AG09309 (cell line): ENCODE measurements at places on chromosomes 6 and 20.
A peak's percentile ranks its signal among the peaks of the same experiment; 100 is the strongest.

- DNase-seq = no peak
These were observed 2.5 kb upstream of the HEY2 start for GRCh38 chr6:125746731-125747588.

GRCh38 chr6:26335631-26336323, 29.2 kb upstream of the BTN3A2 start:
- no peak for DNase-seq

GRCh38 chr6:84107495-84107894, 73.9 kb downstream of the MRAP2 start:
- no peak for DNase-seq

- DNase-seq = no peak
These were observed 228.6 kb downstream of the TBC1D7 start for GRCh38 chr6:13099771-13100170.

DNA sequence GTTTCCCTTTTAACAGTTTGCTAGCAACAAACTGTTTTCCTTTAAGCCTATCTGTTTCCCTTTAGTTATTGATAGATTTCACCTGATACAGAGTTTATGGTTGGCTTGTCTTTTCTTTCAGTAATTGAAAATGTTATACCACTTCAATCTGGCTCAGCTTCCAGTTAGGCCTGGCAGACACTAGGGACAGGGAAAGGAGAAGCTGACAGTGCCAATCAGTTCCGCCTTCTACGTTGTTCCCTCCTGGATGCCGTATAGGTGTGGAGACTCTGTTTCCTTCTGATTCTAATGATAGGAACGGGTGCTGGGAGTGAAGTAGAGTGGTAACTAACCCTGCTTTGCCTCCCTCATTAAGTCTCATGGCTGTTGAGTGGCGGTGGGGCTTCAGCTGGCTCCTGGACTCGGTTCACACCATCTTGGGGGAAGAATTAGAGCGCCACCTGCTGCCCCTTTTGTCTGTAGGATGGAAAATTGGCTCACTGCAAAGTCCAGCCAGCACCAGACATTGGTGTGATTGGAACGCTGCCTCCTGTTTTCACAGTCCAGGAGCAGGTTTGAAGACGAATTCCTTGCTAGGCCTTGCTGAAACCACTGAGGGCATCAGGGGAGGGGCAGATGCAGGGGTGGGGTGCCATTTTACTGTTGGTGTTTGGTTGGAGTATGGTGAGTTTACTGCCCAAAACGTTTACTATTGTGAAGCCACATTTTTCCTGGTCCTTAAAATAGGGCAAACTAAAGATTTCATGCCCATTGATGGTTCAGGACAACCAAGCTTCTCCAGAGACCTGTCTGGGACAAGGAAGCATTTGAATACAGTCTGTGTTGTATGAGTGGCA, 1729.5 kb downstream of the GRIK2 start:
- no peak for DNase-seq

- DNase-seq = no peak
These were observed 485 bp downstream of the TGIF2 start for GRCh38 chr20:36573798-36574365.

DNA sequence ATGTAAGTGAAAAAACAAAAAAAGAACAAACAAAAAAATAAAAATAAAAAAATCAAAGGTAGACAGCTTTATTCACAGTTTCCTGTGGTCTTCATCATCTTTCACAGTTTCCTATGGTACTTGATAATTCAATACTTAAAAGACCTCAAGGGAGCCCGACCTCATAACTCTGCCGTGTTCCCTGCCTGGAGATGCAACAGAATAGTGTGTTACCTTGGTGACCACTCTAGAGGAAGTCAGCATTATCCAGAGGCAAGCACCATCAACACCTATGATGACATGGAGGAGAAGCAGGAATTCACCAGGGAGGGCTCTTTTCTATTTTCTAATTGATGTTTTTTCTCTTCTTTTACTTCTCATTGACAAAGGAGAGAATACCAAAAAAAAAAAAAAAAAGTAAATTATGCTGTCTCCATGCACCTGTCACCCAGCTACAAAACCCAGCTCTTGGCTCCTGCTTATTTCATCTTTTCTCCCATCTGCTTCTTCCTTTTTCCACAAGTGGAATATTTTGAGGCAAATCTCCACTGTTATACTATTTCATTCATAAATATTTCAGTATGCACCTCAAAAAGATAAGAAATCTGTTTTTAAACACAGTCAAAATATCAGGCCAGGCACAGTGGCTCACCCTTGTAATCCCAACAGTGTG, 95.8 kb upstream of the STXBP5 start:
- DNase-seq = no peak

GRCh38 chr20:55173601-55174000, 698.2 kb downstream of the DOK5 start:
- no peak for DNase-seq

DNA sequence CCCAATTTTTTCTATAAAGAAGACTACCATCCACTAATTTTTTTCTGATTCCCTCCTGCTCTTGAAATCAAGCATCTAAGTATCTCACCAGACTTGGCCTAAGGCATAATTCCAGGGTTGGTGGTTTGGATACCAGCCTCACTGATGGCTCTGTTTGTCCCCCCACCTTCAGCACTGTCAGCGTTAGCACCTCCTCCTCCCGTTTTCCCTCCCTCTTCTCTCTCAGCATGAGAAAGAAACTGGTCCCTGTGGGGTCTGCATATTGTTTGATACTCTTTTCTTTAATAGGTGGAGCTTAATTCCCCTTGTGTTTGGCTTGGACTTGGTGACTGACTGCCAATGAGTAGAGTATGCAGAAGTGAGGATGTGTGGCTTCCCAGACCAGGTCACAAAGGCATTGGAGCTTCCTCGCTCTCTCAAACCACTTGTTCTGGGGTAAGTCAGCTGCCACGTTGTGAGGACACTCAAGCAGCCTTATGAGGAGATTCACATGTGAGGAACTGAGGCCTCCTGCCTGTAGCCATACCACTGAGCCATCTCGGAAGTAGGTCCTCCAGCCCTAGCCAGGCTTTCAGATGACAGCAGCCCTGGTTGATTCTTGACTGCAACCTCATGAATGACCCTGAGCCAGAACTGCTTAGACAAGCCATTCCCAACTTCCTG, 65.2 kb downstream of the RIOK1 start:
- DNase-seq = no peak

DNA sequence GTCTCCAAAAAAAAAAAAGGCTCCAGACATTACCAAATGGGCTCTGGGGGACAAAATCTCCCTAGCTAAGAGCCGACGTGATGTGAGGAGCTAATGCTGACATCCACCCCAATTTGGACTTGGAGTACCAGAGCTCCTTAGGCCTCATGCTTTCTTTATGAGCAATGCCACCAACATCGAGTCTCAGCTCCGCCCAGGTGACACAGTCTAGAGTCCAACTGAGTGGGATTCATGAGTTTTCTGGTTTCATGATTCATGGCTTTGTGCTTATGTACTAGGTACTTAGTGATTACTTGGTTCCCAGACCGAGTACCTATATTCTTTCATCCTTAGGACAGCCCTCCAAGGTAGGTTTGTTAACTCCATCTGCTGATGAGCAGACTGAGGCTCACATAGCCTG, 4.4 kb downstream of the ANKRD60 start:
- no peak for DNase-seq

DNA sequence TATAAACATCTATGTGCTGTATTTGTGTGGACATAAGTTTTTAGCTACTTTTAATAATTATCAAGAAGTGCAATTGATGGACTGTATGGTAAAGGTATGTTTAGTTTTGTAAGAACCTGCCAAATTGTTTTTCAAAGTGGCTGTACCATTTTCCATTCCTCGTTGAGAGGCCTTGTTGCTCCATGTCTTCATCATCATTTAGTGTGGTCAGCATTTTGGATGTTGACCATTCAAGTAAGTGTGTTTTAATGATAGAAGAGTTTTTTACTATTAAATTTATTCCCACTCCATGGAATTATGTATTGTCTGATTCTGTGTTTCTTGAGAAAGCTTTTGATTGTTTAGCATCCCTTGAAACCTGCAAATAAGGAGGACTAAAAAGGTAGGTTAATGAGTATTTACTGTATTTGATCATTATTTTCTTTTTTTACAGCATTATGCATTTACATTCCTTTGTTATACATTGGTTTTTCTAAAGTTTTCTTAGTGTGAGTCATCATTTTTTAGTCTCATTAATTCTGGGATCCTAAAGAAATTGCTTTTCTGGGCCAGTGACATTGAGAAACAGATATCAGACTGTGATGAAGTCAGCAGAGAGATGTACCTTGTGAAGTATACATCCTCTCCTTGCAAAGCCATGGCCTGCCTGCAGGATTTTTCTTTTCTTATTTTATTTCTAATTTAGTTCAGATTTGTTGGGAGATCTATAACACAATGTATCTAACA, 312.8 kb upstream of the PTCHD4 start:
- DNase-seq = no peak

DNA sequence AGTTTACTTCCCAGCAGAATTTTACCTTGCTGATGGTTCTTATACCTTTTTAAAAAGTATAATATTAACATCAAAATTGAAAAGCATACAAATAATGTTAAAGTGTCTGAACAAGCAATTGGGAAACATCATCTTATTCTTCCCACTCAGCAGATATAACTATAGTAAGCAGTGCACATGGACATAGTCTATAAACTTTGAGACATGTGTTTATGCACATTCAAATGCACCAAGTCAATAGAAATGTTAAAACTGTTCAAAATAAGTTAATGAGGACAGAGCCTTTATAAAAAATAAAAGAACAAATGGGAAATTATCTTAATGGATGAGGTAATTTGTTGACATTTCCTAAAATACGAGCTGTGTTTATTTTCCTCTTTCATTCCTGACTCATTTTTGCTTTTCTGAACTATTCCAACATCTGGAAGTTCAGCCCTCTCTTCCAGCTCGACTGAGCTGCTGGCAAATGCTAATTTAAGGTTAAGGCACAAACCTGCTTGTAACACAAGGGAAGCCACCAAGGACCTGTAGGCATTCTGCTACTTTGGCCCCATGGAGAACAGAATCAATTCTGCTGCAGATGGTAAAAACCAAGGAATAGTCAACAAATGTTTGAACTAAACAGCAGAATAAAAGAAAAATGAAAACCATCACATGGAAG, 110.3 kb upstream of the MAP3K4 start:
- no peak for DNase-seq

DNA sequence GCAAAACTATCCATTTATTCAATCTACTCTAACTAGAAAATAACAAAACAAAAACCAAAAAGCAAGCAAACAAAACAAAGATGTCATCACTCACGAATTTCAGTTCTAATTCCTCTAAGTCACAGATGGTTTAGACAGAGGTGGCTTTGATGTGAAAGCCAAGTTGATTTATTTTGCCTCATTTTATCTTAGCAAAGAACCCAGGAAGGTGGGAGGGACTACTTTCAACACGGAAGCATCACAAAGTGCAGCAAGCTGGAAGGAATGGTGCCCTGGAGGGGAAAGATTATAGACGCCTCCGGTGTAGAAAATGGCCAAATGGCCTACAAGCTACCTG, 88.4 kb downstream of the LAMP5 start:
- DNase-seq = no peak

- DNase-seq = peak; percentile 25
These were observed 29.6 kb downstream of the TAB2 start for GRCh38 chr6:149347067-149347466.

DNA sequence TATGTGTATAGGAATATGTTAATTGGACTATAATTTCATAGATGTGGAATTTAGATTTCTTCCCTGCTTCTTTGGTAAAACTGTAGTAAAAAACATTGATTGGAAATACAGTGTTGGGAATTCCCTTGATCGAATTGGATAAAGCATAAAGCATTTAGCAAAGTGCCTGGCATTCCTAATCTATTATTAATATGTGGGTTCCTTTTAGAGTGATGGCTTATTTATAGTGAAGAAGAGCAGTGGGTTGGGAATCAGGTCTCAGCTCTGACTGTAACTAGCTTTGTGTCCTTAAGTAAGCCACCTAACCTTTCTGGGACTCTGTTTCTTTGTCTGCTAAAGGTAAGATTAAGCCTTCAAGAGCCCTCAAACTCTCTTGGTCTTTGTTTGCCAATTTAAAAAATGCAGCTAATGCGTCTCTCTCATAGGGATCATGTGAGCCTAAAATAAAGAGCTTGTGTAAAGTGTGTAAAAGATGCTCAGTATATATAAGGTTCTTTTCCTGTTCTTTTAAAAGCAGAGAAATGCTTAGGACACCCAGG, 53.3 kb downstream of the KCNS1 start:
- DNase-seq = no peak

- DNase-seq = no peak
These were observed 212.9 kb downstream of the PLCB4 start for GRCh38 chr20:9281803-9282202.

GRCh38 chr6:70738028-70738427, 70.3 kb downstream of the SMAP1 start:
- DNase-seq = no peak

- DNase-seq = no peak
These were observed 76.1 kb upstream of the TFAP2D start for GRCh38 chr6:50637267-50637666.

GRCh38 chr6:143556529-143556928, 45.0 kb upstream of the FUCA2 start:
- DNase-seq = peak; percentile 82

DNA sequence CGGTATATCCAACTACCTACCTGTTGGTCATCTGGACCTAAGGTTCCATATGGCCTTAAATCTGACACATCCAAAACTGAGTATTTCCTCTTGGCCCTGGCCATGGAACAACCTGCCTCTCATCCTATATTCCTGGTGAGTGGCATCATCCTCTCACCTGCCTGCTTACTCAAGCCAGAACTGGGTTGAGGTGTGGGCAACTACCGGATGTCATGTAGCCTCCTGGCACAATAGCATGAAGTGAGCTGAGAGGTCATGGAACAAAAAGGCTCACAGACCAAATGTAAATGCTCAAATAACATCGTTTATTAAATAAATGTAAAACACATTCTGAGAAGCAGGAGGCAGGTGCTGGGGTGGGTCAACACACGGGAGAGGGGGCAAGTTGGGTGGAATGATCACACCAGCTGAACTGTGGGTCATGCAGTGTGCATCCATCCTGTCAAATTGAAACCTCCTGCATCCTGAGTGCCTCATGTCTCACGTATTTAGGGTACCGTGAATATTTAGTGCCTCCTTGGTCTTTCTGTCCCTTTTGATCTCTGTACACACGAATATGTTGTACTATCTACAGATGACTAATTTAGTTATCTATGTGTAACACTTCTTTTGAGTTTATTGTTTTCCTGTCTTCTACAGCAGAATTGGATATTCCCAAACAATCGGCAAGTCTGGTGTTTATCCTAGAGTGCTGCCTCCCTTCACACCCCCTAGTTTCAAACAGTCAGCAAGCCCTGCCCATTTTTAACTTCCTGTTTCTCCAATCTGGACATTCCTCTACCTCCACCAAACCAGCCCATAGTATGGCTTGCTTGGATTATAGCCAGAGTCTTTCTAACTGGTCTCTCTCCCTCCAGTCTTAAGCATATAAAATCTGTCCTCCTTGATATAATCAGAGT, 7.9 kb upstream of the POU5F1 start:
- DNase-seq = no peak
